ENCODE measurements at places on chromosomes 12 and 14.

DNA sequence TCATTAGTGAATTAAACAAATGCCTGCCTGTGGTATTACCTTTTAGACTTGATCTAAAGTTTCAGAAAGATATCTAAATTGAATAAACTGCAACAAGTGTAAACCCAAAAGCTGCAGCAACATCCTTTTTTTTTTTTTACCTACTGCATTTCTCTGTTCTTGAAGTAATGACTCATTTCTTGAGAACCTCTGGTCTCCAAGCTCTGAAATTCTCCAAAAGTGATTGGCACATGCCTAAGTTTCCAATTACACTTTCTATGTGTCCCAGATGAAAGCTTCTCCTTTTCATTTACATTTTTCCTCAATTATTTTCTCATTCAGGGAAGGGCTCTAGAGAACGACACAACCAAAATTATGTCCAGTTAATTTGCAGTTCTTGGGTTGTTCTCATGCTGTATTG is 435.2 kb upstream of the DCN start:
- no peak for DNase-seq

GRCh38 chr12:89529738-89530137 is 3.9 kb upstream of the POC1B start:
- no peak for DNase-seq

DNA sequence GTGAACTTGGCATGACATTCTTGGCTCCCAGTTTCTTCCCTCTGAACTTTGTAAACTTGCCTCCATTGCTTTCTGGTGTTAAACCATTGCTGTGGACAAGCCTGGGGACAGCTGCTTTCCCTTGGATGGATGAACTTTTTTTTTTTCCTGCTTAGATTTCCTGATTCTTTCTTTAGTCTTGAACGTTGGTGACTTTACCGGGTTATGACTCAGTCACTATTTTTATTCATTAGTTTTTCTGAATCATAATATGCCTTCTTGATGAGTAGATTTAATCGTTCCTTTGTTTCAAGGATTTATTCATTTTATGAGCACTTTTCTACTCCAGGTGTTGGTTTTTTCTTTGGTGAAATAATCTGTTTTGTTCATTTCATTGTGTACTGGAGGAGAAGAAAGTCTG is 155.0 kb upstream of the RTL1 start:
- DNase-seq = no peak

- no peak for DNase-seq
Measured at GRCh38 chr12:47155457-47156166, 75.9 kb upstream of the AMIGO2 start.

GRCh38 chr12:2633176-2633824 is 161.5 kb upstream of the FKBP4 start:
- no peak for DNase-seq

- no peak for DNase-seq
Measured at GRCh38 chr12:110576504-110576903, 6.6 kb downstream of the PPTC7 start.

GRCh38 chr12:108326254-108326750 is 12.8 kb downstream of the CMKLR1 start:
- no peak for DNase-seq

DNA sequence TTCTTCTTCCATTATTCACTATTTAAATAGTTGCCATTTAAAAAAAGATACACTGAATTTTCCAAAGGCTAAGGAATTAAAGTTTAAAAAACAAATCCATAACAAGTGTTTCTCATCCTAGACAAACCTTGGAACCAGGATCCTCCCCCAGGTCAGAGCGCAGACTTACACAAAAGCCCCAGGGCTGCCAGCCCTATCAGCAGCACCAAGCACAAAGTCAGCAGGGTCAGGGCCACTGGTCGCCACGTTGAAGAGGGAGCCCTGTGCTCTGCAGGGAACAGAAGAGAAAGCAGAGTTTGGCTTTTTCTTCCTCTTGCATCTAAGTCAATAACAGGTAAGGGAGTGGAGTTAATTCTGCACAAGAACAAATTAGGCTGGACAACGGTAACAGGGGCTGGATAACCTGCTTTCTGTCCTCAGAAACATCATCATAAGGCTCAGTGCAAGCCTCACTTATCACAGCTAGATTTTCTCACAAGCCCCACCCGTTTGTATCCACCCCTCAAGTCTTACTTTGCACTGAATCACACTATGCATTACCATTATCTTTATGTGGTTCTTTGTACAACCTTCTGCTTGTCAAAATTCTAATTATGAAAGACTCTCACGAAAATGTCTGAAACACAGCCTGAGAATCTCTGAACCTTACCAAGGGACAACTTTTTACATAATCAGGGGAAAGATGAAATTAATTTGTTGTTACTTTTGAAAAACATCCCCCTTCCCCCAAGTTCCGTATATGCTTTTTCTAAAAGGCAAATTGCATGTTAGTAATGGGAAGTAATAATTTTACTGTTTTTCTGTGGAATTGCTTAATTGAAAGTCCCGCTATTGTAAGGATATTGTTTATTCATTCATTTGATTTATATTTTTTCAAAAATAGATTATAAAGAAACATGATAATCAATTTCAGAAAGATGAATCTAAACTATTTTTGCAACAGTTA is 9.6 kb downstream of the CLEC1A start:
- DNase-seq = no peak

GRCh38 chr12:69331909-69332684 is 16.1 kb upstream of the LYZ start:
- DNase-seq = no peak

DNA sequence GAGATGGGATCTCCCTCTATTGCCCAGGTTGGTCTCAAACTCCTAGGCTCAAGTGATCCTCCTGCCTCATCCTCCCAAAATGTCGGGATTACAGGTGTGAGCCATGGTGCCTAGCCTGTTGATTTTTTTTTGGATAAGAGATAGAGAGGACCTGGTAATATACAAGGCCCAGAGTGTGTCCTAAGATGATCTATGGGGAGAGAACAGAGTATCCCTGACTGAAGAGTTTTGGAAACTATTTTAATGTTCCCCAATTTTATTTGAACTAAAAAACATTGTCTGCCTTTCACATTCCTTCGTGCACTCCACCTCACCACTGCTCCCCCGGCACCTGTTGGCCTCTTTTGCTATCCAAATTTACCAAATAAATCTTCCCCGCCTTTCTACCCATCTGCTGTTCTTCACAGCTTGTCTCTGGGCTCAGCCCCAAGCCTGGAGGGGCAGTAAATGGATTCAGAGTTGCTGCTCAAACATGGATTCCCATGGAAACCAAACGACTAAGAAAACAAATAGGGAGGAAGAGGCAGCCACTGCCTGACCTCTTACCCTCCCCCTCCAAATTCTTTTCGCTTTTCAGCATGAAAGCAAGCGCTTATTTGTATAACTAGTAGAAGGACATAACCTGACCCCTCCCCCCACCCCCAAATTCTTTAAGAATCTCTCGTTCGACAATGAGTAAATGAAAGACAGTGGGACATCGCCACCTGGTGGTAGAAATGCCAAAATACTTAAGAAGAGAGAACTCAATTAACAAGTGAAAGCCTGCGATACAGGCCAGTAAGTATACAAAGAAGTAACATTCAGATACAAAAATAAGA is 22.6 kb downstream of the OR10G3 start:
- peak; percentile 58 for DNase-seq

DNA sequence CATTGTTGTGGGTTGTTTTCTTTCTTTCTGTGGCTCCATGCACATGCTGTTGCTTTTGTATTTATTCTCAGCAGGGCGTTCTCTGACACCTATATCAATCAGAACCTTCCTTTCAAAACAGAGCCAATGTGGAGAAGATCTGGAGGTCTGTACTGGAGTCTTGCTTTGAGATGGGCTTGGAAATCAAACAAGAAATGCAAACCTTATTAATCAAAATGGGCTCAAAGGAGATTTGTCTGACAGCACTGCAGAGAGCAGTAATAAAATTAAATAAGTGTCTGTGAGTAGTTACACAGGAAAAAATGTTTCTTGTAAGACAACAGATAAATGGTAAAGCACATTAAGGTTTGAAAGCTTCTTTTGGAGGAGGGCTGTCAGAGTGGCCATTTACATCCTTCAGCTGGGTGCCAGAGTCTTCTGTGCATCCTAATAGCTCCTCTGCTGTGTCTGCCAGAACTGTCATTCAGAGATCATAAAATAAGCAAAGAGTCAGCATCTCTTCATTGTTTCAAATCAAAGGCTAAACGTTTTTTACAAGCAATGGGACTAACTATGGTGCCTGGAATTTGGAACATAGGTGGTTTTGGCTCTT is 414.3 kb downstream of the NAV3 start:
- no peak for DNase-seq

- DNase-seq = no peak
Measured at GRCh38 chr12:26539131-26539530, 293.9 kb downstream of the ITPR2 start.

DNA sequence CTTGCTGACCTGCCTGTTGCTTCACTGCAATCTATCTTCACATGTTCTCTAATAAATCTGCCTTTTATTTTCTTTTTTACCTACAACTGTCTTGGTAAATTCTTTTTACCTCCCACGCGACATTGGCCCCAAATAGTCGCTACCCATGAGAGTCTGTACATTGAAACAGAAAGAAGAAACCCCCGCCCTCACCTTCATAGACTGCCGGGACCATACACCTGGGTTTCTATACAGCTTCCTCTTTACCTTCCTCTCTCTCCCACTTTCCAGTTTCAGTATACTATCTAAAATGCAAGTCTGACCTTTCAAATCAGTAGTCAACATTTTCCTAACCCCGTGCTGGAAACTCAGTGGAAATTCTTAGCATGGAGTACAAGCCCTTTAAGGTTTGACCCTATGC is 4.8 kb downstream of the SLC8A3 start:
- DNase-seq = no peak

DNA sequence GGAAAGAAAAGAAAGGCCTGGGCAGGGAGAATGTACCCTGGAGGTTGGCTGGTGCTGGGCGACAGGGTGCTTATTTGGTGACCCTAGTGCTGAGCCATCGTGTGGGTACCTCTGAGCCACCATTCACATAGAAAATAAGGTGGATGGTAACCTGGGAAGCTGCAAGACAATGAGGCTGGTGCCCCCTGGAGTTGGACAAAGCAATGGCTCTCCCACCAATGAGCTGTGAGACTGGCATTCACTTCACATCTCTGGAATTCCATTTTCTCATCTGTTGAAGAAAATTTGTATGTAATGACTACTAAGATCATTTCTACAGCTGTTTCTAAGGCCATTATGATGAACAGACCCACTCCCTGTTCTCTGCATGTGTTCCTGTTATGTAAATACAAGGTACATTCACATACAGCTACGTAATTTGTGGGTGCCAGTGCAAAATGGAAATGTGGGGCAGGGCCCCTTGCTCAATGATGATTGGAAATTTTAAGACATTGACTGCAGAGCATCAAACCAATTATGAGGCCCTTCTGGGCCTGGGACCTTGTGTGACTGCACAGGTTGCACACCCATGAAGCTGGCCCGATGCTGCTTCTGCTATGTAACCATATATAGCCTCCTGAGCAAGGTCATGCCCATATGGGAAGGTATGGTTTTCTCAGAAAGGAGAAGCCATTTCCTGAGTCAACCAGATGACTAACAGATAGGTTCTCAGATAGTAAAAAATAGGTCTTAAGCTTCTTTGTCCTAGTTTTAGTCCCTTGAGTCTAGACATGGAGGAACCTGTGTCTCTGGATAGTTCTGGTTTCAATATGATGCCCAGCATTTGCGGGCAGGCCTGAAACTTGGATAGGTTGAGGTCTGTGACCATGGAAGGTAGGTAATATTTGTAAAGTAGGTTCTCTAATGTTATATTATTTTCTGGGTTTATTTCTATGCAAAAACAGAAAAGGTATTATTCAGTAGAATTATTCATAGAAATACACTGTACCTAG is 63.4 kb upstream of the IGF1 start:
- no peak for DNase-seq

DNA sequence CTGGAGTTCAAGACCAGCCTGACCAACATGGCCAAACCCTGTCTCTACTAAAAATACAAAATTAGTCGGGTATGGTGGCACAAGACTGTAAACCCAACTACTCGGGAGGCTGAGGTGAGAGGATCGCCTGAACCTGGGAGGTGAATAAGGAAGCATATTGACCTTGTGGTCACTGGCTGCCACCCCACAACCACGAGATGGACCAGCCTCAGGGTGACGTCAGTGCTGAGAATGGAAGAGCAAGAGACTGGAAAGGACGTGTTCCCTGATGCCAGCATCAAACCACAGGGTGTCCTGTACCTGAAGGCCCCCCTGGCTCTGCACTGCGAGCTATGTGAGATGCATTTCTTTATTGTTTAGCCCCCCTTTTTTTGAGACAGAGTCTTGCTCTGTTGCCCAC is 45.9 kb upstream of the BDKRB2 start:
- no peak for DNase-seq

DNA sequence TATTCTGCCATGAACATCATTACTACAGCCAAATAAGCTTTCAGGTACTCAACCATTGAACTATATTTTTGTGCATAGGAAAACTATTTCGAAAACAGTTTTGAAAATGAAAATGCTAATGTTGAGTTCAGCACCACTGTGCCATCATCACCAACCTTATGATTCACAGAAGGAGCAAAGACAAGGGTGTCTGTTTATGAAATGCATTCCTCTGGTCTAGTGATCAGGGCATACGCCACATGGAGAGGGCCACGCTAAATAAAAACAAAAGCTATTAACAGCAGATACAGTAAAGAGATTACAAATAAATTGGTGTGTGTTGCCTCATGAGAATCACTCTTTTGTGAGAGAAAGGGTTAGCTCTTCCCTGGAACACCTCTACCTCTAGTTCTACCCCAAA is 43.2 kb upstream of the BMAL2 start:
- no peak for DNase-seq

DNA sequence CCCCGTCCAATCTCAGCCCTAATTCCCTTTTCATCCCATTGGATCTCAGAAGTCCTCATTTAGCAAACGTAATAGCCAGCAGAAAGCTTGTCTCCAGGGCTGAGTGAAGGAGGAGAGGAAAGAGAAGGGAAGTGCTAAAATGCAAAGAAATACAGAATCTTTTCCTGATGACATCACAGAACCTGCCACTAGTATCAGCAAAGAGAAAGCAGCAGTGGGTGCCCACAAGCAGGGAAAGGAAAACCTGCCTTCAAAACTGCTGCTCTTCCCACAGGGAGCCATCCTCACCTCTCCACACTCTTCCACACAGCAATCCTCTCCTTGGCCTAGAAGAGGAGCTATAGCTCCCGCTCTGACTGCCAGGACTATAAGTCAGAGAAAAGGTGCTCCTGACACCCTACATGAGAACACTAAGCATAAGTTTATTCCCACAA is 11.3 kb downstream of the MED13L start:
- no peak for DNase-seq

- DNase-seq = no peak
Measured at GRCh38 chr12:127290251-127290650, 976.7 kb upstream of the TMEM132C start.

GRCh38 chr14:65412856-65413738 is 567 bp downstream of the FUT8 start:
- no peak for DNase-seq

DNA sequence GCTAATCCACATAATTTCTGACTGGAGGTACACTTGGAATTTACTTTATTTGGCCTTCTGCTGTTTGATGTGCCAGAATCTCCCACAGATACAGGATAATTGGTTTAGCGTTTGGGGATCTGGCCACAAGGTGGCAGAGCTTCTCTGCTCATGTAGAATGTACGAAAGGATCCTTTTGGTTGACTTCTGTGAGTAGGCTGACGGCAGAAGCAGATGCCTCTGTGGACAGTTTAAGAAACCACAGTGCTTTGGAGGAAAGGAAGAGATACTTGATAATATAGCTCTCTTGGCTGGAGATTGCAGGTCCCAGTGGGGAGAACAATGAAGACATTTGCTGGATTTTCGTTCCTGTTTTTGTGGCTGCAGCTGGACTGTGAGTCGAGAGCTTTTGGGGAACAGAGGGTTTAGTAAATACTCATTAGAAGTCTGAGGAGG is 75.3 kb upstream of the OR4E1 start:
- peak; percentile 23 for DNase-seq

Data from stimulated activated CD4-positive, alpha-beta T cell treated with anti-CD3 and anti-CD28 coated beads, Interleukin-1b, Interleukin-23, amount 100 ng/mL, for 1 hour (primary cell).